ENCODE measurements at places on chromosomes 5 and 9. TPM values are rescaled to one million over a fixed set of nuclear protein-coding genes. Genes with fewer than 3 reads are reported as not detected.

ARL14EPL gene
- total RNA-seq, result not detected

C9orf50 gene
- not detected for total RNA-seq

- no peak for DNase-seq
Observed at GRCh38 chr9:93387791-93388190, 63.7 kb upstream of the FAM120A start.

- no peak for DNase-seq
Observed at GRCh38 chr9:133621725-133622267, 12.6 kb upstream of the FAM163B start.

- no peak for DNase-seq
Observed at GRCh38 chr5:6868575-6869215, 155.5 kb downstream of the TENT4A start.

PCDH12 gene
- 4.2 TPM for total RNA-seq

DNA sequence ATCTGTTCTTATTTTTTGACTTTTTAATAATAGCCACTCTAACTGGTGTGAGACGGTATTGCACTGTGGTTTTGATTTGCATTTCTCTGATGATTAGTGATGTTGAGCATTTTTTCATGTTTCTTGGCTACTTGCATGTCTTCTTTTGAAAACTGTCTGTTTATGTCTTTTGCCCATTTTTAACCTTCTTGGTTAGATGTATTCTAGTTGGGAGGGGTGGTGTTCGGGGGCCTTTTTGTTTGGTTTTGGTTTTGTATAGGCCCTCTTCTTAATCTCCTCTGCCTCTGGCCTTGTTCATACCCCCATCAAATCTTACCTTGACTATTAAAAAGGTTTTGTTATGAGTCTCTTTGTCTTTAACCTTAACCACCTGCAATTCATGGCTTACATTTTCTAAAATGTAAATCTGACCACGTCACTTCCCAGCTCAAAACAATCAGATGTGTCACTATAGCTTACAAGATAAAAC is 107.8 kb upstream of the NR4A3 start:
- no peak for DNase-seq

DNA sequence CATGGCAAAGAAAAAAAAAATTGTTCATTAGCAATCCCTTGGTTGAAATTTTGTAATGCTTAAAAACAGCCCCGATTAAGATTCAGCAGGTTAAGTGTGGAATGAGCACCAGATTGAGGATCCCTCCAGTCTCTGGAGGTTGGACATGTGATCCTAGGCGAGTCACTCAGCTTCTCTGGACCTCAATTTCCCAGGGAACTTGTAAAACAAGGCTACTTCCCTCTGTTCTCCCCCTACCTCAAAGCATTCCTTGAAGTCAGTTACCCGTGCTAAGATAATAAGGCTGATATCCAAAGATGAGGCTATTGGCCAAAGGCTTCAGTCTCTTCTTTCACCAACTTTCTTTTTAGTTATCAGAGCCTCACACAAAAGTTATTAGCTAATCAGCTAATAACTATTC is 2.9 kb downstream of the KLHL3 start:
- DNase-seq, result no peak

DNA sequence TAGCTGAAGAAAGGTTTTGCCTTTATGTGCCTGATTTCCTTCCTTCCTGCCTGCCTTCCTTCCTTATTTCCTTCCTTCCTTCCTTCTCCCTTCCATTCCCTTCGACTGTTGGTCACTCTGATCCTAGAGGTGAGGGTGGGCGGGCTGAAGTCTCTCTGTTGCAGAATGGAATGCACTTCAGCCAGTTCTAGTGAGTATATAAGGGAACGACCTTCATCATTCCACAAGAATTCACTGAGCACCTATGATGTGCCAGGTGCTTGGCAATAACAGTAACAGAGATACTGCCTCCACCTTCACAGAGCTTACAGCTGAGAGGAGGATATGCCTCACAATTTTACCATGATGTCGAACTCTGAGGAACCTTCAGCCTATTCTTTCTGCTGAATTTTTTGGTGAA is 8.7 kb upstream of the OR5C1 start:
- no peak for DNase-seq

- no peak for DNase-seq
Observed at GRCh38 chr9:114274217-114274616, 48.7 kb upstream of the ORM1 start.

GRCh38 chr9:137688725-137689124 is 69.9 kb downstream of the EHMT1 start:
- no peak for DNase-seq

DNA sequence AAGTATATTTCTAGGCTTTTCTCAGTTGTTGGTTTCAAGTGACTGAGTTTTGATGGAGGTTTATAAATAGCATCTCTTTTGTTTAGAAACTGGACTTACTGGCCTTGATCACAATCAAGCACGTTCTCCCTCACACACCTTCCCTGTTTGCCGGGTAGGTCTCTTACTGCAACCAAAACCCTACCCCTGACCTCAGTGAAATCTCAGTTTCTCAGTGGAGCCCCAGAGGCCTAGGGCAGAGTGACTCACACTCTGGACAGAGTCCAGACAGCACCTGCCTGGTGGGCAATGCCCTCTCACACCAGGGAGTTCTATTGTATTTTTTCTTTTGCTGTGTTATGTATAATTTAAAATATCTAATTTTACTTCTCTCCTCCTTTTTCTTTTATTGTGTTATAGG is 48.4 kb upstream of the EPB41L4B start:
- no peak for DNase-seq

DNA sequence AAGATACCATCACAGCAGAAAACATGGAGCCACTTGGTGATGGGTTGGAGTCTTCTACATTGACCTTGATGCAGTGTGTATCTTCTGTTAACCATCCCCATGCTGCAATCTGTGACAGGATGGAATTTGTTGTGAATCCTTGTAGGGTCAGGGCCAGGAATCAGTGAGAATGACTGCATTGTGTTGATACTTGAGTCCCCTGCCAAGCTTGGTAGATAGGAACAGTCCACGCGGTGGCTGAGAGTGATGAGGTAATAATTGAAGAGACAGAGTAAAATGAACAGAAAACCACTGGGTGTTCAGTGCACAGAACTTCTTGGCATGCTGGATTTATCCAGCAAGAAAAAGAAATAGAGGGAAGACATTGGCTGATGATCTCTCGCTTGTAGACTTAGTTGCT is 217.5 kb downstream of the MAN2A1 start:
- DNase-seq, result no peak

- no peak for DNase-seq
Observed at GRCh38 chr9:22919423-22919822, 472.8 kb downstream of the DMRTA1 start.

- DNase-seq, result no peak
Observed at GRCh38 chr5:151547364-151547763, 43.8 kb downstream of the FAT2 start.

DNA sequence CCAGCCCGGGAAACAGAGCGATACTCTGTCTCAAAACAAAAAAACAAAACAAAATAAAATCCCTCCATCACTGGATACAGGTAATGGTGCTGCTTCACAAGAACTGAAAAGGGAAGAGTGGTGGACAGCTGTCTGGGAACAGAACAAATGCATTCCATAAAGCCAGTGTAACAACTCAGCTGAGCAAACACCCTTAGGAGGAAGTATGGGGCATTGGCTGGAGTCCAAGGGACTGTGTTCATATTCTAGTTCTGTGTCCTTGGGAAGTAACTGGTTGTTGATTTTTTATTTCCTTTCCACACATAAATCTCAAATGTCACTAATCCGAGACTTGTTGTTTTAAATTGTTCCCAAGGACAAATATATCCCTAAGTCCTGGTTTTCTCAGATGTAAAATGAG is 38.3 kb downstream of the HTR1A start:
- no peak for DNase-seq

DNA sequence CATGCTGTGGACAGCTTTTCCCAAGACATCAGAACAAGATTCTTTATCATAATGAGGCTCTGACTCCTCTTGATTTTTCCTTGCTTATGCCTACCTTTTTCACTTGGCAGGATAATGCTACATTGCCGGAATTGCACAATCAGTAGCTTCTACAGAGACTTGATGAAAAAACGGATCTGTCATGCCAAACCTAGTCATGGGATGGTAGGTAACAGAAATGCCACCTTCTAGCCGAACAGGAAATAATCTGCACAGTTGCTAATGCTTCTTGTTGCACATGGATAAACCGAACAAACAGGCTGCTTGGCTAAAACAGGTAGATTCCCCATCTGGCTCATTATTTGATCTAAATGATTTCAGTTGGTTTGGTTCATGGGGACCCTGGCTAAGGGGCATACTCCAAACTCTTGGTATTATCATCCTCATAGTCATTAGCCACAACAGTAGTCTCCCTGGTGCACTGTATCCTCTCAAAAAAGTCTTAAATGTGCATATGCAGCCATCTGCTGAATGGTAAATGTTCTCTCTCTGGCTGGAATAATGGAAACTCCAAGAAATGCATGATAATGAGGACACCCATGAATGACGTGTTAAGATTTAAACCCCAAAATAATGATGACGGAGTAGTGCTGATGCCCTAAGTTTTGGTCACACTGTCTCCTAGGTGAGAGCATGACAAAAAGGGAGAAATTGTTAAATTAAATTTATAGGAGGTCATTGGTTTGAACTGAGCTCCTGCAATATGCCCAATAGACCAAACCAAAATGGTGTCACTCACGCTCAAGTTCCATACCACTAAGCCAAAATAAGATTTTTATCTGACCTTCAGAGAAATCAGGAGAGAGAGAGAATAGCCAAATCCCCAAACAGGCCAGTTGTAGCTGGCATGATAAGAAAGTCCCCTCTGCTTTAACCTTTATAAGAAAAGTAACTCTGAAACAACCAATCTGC is 47.0 kb downstream of the RAPGEF1 start:
- DNase-seq, result no peak

SV2C gene
- 9.3 TPM for total RNA-seq

DNA sequence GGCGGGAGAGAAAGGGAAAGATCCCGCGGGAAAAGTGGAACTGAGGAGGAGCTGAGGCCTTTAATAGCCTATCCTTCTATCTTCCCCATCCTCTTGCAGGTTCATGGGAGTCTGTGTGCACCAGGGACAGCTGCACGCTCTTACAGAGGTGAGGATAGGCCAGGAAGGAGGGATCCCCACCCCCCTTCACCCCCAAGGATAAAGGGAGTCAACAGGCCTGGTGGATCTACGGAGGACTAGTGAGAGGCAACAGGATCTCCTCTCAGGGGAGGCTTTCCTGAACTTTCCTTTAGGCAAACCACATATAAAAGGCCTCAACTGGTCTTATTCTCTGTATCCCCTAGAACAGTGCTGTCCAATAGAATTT is 1.1 kb downstream of the TESK1 start:
- DNase-seq, result no peak

SLC25A2 gene
- 0.36 TPM for total RNA-seq

GRCh38 chr5:139461176-139461575 is 1.4 kb downstream of the ECSCR start:
- no peak for DNase-seq

DNA sequence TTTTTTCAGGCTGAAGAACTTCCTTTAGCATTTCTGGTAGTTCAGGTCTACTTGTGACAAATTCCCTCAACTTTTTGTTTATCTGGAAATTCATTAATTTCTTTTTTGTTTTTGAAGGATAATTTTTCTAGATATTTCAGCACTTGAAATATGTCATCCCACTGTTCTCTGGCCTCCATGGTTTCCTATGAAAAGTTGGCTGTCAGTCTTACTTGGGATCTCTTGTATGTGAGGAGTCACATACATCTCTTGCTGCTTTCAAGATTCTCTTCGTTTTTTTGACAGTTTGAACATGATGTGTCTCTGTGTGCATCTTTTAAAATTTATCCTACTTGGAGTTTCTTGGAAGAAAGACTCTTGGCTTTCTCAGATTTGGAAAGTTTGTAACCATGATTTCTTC is 79.5 kb downstream of the RIC1 start:
- no peak for DNase-seq

DNA sequence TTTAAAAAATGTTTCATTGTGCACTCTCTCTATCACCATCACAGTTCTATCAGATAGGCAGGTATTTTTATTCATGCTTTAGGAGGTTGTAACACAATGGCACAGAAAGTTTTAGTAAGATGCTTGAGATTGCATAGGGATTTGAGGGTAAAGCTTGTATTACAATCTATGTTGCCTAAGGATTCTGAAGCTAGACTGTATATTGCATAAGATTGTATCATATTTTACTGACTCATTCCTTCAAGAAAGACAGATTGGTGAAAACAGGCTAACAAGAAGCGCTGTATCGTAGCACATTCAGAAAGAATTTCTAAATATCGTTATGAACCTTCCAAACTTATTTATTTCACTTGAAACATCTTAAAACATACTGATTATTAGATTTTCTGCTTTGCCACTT is 577.7 kb downstream of the EBF1 start:
- no peak for DNase-seq

- no peak for DNase-seq
Observed at GRCh38 chr9:113715086-113715485, 161.0 kb upstream of the ZNF618 start.

- DNase-seq, result no peak
Observed at GRCh38 chr5:144040615-144041305, 129.7 kb downstream of the YIPF5 start.

All from cerebellum (tissue), 4 donors.